ENCODE measurements at places on chromosomes 4 and X. TPM values are rescaled to one million over a fixed set of nuclear protein-coding genes. Genes with fewer than 3 reads are reported as not detected.

EMD gene
- 68.1 TPM for total RNA-seq

DNA sequence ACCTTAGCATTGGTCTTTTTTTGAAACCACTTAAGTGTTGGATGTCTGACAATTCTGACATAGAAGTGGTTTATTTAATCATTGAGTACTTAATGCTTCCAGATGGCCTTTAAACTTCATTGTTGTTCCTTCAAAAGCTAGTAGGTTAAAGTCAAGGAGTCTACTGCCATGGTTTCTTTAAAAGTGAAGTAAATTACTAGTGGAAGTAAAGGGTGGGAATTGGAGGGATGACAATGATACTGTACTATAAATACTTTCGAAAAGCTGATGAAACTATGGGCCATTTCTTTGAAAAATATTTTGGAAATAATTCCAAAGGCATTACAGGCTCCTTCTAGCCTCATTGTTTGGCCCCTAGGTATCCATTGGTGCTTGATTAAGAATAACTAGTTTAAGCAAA lies 51.9 kb downstream of the ATP10D start:
- peaks cover 40% of the 10 kb centered on the region for H3K4me1 ChIP-seq
- H3K36me3 ChIP-seq: peaks cover 43% of the 10 kb centered on the region
- H3K4me3 ChIP-seq: no peak overlapping the region
- H3K27me3 ChIP-seq: no peaks in the 10 kb centered on the region

ZAR1 gene
- not detected for total RNA-seq

DNA sequence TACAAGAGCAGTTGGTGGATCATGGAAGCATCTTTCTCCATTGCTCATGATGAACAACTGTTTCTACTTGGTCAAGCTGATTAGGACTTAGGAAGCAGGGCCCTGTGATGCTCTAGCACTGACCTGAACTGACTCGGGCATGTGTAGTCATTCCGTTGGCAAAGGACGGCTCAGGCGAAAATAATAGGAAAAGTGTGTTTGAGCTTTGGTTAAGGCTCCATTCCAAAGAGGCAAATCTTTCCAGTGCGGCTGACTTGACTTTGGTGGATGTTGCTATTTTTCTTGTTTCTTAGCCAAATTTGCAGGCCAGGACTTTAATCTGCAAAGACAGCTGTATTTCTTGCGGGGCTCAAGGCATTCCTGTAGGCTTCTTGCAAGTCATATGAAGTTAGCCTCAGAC lies 39.5 kb downstream of the ZNF518B start:
- H3K36me3 ChIP-seq: peaks cover 11% of the 10 kb centered on the region
- H3K4me1 ChIP-seq: peaks cover 40% of the 10 kb centered on the region
- DNase-seq: no peak
- H3K4me3 ChIP-seq: no peak overlapping the region

CSAG1 gene
- not detected for total RNA-seq

VCX gene
- total RNA-seq: not detected

- peaks cover 27% of the 10 kb centered on the region for H3K4me1 ChIP-seq
- H3K36me3 ChIP-seq: no peaks in the 10 kb centered on the region
- H3K27me3 ChIP-seq: peaks cover 86% of the 10 kb centered on the region
- H3K4me3 ChIP-seq: peak overlapping the region; percentile 43
These were observed 71.8 kb downstream of the FBXO8 start for GRCh38 chr4:174211622-174212044.

GRCh38 chrX:65607070-65607742 lies 60.2 kb upstream of the MSN start:
- H3K27me3 ChIP-seq: no peaks in the 10 kb centered on the region
- H3K4me1 ChIP-seq: peaks cover 26% of the 10 kb centered on the region
- DNase-seq: no peak
- H3K27ac ChIP-seq: peak overlapping the region; percentile 21
- peaks cover 11% of the 10 kb centered on the region for H3K36me3 ChIP-seq
- no peak overlapping the region for H3K4me3 ChIP-seq

FGF5 gene
- total RNA-seq: not detected

MAGEB2 gene
- total RNA-seq: not detected

GRCh38 chr4:123190176-123190575 lies 206.4 kb upstream of the SPRY1 start:
- H3K27me3 ChIP-seq: no peaks in the 10 kb centered on the region
- no peak overlapping the region for H3K4me3 ChIP-seq
- DNase-seq: no peak
- H3K27ac ChIP-seq: no peak overlapping the region
- H3K36me3 ChIP-seq: no peaks in the 10 kb centered on the region

DNA sequence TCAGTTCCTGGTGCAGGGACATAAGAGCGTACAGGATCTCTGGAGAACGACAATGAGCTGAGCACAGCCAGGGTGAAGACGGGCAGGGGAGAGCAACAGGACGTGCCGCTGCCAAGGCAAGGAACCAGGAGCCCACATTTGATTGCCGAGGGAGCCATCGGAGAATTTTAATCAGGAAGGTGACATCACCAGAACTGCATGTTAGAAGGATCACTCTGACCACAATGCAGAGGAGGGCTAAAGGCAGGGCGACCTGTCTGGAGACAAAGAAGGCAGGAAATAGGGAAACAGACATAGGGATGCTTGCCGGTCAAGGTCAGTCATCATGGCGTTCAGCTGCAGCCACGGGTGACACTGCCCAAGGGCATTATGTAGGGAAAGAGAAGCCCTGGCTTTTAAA lies 81.4 kb downstream of the RBM47 start:
- DNase-seq: no peak
- no peaks in the 10 kb centered on the region for H3K36me3 ChIP-seq
- no peak overlapping the region for H3K27ac ChIP-seq
- peaks cover 21% of the 10 kb centered on the region for H3K4me1 ChIP-seq

GRCh38 chrX:147832707-147833348 lies 78.9 kb upstream of the FMR1 start:
- no peak overlapping the region for H3K27ac ChIP-seq
- no peaks in the 10 kb centered on the region for H3K27me3 ChIP-seq
- H3K4me3 ChIP-seq: no peak overlapping the region

RNF212 gene
- total RNA-seq: 8.1 TPM

UGDH gene
- total RNA-seq: 18.2 TPM

DNA sequence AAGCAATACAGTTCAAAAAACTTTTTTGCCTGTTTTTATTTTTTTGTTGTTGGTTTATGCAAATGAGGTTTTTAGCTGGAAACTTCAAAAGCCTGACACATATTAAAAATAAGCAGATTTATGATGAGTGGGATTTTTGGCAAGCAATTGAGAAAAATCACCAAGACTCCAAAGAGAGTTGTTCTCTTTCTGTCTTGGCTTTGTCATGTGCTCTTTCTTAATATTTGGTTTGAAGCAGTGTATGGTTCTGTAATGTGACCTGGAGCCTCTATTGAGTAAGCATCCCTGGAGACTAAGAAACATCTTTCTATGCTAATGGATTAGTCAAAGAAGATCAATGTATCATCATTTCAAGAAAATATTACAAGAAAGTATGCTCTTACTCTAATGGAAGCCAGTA lies 11.7 kb downstream of the TRIM2 start:
- H3K4me1 ChIP-seq: peaks cover 6% of the 10 kb centered on the region
- H3K36me3 ChIP-seq: peaks cover 2% of the 10 kb centered on the region
- H3K27me3 ChIP-seq: peaks cover 29% of the 10 kb centered on the region

- H3K4me3 ChIP-seq: no peak overlapping the region
- H3K27me3 ChIP-seq: peaks cover 3% of the 10 kb centered on the region
- no peaks in the 10 kb centered on the region for H3K36me3 ChIP-seq
- peaks cover 7% of the 10 kb centered on the region for H3K4me1 ChIP-seq
- no peak for DNase-seq
- no peak overlapping the region for H3K27ac ChIP-seq
These were observed 19.6 kb downstream of the TMEM31 start for GRCh38 chrX:103730147-103730795.

DNA sequence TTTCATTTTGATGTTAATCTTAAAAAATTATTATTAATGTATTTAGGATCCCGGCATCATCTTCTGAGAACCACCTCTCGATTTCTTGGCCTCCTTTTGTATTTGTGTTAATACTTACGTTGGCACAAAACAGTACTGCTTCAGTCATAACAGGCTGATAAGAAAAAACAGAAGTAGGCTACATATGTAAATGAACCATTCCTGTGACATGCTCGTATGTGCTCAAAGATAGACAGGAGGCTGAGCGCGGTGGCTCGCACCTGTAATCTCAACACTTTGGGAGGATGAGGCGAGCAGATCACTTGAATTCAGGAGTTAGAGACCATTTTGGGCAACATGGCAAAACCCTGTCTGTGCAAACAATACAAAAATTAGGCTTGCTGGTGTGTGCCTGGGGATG lies 109.4 kb upstream of the H2AZ1 start:
- H3K27me3 ChIP-seq: peaks cover 14% of the 10 kb centered on the region
- no peaks in the 10 kb centered on the region for H3K36me3 ChIP-seq
- H3K4me1 ChIP-seq: no peaks in the 10 kb centered on the region
- H3K4me3 ChIP-seq: no peak overlapping the region

- no peak overlapping the region for H3K4me3 ChIP-seq
- H3K27me3 ChIP-seq: no peaks in the 10 kb centered on the region
- H3K36me3 ChIP-seq: no peaks in the 10 kb centered on the region
These were observed 33.3 kb downstream of the TMSB4X start for GRCh38 chrX:13008189-13008533.

DNA sequence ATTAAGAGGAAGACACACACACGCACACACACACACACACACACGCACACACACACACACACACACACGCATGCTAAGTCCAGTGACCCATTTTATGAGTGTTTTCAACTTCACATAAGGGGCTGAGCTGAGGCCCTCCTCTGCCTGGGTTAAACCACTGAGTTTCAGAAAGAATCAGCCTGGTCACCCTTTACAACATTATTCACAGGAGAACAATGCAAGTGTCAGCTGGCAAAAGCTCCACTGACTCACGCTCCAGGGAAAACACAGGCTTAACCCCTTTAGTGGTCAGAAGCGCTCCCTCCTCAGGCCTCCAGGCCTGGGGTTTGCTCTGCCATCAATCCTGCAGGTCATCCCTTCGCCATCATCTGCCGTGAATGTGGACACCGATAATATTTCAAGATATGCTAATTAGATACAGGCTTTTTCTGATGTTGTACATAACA lies 46.9 kb downstream of the ACOX3 start:
- DNase-seq: no peak
- no peak overlapping the region for H3K27ac ChIP-seq
- no peaks in the 10 kb centered on the region for H3K4me1 ChIP-seq
- no peaks in the 10 kb centered on the region for H3K36me3 ChIP-seq
- H3K4me3 ChIP-seq: no peak overlapping the region
- no peaks in the 10 kb centered on the region for H3K27me3 ChIP-seq

GRCh38 chrX:874061-874460 lies 243.5 kb downstream of the SHOX start:
- H3K36me3 ChIP-seq: no peaks in the 10 kb centered on the region
- DNase-seq: no peak
- H3K4me3 ChIP-seq: no peak overlapping the region
- H3K27ac ChIP-seq: no peak overlapping the region
- no peaks in the 10 kb centered on the region for H3K27me3 ChIP-seq

GRCh38 chr4:36304138-36304681 lies 22.8 kb downstream of the DTHD1 start:
- peaks cover 14% of the 10 kb centered on the region for H3K4me1 ChIP-seq
- H3K4me3 ChIP-seq: no peak overlapping the region
- H3K27me3 ChIP-seq: peaks cover 3% of the 10 kb centered on the region
- H3K36me3 ChIP-seq: peaks cover 13% of the 10 kb centered on the region
- DNase-seq: no peak

GRCh38 chrX:36856849-36857248 lies 151.3 kb upstream of the FAM47C start:
- H3K27ac ChIP-seq: no peak overlapping the region
- no peaks in the 10 kb centered on the region for H3K27me3 ChIP-seq
- DNase-seq: no peak
- no peaks in the 10 kb centered on the region for H3K4me1 ChIP-seq
- no peaks in the 10 kb centered on the region for H3K36me3 ChIP-seq

- H3K4me3 ChIP-seq: no peak overlapping the region
- H3K27me3 ChIP-seq: peaks cover 18% of the 10 kb centered on the region
- H3K36me3 ChIP-seq: no peaks in the 10 kb centered on the region
- no peak overlapping the region for H3K27ac ChIP-seq
These were observed 4.0 kb upstream of the KCNIP4 start for GRCh38 chr4:21952549-21952948.

FAM199X gene
- total RNA-seq: 13.4 TPM

FAT4 gene
- 0.06 TPM for total RNA-seq

GRCh38 chr4:164484551-164484950 lies 269.4 kb upstream of the SMIM31 start:
- H3K27me3 ChIP-seq: no peaks in the 10 kb centered on the region
- no peak for DNase-seq
- no peaks in the 10 kb centered on the region for H3K36me3 ChIP-seq
- no peak overlapping the region for H3K4me3 ChIP-seq
- H3K4me1 ChIP-seq: no peaks in the 10 kb centered on the region

DNA sequence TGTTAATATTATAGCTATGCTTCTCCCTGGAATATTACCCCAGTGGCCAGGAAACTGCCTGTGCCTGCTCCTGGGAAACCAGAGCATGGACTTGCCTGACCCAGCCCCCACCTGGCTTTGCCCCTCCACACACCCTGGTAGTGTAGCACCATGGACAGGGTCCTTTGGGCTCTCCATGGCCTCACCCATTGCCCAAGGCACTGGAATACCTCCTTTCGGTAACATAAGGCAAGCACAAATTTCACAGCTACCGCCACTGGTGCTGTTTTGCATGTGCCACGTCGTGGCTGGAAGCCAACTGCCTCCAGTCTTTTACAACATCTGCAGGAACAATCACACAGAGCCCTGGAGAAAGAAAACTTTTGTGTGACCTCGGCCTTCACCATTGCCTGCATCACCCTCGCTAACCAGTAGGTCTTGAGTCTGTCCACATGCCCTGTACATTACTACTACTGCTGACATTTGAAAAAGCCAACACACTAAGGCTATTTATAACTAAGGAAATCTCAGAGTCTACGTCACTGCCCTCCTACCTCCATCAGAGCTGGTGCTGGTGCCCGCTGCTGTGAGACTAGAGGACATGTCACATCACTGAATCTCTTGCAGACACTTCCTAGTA lies 47.7 kb downstream of the HPGD start:
- DNase-seq: no peak
- peaks cover 6% of the 10 kb centered on the region for H3K27me3 ChIP-seq
- H3K27ac ChIP-seq: no peak overlapping the region
- H3K4me3 ChIP-seq: no peak overlapping the region

GRCh38 chr4:44256414-44256813 lies 192.2 kb downstream of the KCTD8 start:
- no peak overlapping the region for H3K27ac ChIP-seq
- H3K4me1 ChIP-seq: no peaks in the 10 kb centered on the region
- H3K36me3 ChIP-seq: no peaks in the 10 kb centered on the region
- H3K27me3 ChIP-seq: no peaks in the 10 kb centered on the region
- H3K4me3 ChIP-seq: no peak overlapping the region
- no peak for DNase-seq

GRCh38 chr4:168817370-168817769 lies 192.7 kb downstream of the CBR4 start:
- no peak for DNase-seq
- H3K27me3 ChIP-seq: peaks cover 58% of the 10 kb centered on the region
- no peak overlapping the region for H3K4me3 ChIP-seq

All from activated naive CD8-positive, alpha-beta T cell treated with anti-CD3 and anti-CD28 coated beads, Interleukin-2, amount 10 ng/mL, durations not matched to agents 7 days and 5 days (primary cell).